Osteoblast (primary cell): ENCODE measurements at places on chromosomes 11 and 22. TPM values are rescaled to one million over a fixed set of nuclear protein-coding genes. Genes with fewer than 3 reads are reported as not detected.

The THAP12 gene
- total RNA-seq: 44.5 and 47.7 TPM in 2 replicates

DNA sequence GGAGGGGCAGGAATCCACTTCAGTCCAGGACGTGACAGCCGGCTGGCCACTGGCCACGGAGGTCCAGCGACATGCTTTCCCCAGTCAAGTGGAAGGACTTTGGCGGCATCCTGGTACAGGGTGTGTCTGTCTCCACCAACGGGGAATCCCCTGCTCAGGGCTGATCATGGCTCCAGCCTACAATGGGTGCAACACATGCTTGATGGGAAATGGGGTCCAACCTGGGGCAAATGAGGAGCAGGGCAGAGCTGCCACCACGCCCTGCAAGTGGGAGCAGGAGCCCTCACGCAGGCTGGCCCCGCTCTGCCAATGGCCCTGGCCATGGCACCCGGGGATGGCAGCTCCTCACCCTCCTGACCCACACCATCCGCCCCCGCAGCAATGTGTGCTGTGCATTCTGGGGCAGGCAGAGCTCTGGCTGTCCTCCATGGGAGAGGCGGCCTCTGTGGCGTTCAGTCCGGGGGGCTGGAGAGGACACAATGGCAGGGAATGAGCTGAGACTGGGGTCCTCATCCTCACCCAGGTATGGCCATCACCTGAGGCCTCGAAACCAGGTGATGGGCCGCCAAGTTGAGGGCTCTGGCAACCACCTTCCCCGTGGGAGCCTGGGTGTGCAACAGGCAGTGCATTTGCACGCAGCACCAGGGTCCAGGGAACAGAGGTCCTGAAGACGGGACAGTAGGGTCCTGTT lies 5.8 kb upstream of the SEPTIN5 start:
- DNase-seq: peak; percentile 57

- no peak for DNase-seq
Measured at GRCh38 chr11:132782102-132782501, 750.2 kb downstream of the OPCML start.

The CECR2 gene
- total RNA-seq: not detected in 2 replicates

DNA sequence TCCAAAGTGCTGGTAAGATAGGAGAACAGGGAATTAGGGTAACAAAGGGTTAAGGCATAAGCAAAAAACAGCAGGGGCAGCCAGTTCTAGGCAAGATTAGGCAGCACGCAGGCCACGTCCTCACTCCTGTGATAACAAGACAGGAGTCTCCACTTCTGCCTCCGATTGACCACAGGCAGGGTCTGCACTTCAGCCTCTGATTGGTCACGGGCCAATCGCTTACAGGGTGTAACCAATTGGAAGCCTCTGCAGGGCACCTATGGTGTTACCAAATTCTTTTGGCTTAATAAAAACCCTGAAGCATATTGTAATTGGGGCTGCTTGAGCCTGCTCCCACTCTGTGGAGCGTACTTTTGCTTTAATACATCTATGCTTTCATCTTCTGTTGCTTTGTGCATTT lies 12.2 kb upstream of the GSTP1 start:
- no peak for DNase-seq

DNA sequence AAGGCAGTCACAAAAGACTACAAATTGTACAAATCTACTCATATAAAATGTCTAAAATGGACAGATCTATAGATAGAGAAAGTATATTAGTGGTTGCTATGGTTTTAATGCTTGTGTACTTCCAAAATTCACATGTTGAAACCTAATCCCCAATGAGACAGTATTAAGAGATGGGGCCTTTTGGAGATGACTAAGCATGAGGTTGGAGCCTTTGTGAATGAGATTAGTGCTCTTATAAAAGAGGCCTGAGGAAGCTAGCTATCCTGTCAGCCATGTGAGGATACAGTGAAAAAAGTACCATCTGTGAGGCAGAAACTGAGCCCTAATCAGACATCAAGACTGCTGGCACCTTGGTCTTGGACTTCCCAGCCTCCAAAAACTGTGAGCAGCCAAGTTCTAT lies 82.6 kb downstream of the CYP2R1 start:
- no peak for DNase-seq

GRCh38 chr22:24952837-24953383 lies 394 bp downstream of the KIAA1671 start:
- DNase-seq: peak; percentile 98

- DNase-seq: peak; percentile 68
Measured at GRCh38 chr22:30882974-30883533, 85.5 kb downstream of the MORC2 start.

GRCh38 chr22:47148956-47149728 lies 386.7 kb downstream of the TBC1D22A start:
- peak; percentile 65 for DNase-seq

DNA sequence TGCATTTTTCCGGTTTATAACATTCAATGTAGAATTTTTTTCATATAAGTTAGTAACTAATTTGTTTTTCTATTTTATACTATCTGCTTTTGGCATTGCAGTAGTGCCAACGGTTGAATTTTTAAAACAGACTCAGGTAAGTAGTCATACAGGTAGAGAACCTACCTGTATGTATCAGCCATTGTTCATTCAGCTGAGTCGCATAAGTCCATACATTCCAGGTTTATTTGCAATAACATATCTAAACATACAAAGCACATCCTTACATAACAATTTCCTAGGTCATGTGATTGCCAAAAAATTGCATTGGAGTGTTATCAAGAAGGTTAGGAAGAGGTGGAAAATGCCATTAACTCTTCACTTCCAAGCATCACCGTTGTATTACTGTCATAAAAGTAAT lies 1059.3 kb upstream of the CNTN5 start:
- DNase-seq: no peak

The C11orf42 gene
- not detected in 2 replicates for total RNA-seq

The FOLR1 gene
- under 0.01 and 0.36 TPM in 2 replicates for total RNA-seq

GRCh38 chr22:22836635-22837034 lies 51.0 kb upstream of the IGLL5 start:
- DNase-seq: no peak

DNA sequence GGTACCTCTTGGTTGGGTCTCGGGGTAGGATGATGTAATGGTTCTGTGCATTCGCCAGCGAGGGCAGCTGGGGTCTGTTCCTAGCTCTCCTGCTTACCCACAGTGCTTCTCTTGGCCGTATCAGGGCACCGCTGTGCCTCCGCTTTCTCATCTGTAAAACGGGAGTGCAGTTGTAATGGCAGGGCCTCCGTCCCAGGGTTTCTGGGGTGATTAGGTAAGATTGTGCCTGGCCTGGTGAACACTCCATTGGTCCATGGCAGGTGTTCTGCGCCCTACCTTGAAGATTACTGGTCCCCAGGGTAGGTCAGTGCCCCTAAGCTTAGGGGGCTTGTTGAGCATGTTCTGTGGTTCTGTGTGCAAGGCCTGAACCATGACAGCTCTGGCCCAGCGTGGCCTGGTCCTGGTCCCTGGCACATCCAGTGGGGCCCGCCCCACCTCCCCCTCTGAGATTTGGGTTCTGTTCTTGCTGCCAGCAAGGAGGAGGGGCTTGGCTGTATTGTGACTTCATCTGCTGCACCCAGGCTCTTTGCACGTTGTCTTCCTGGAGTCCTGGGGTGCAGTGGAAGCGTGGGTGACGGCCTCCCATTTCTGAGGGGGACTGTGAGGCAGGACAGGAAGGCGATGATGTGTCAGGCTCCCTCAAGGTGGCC lies 4.9 kb downstream of the MYRF start:
- no peak for DNase-seq

The MAP6 gene
- 0.72 and 1.5 TPM in 2 replicates for total RNA-seq

GRCh38 chr11:117970400-117971024 lies 15.7 kb upstream of the IL10RA start:
- DNase-seq: no peak

DNA sequence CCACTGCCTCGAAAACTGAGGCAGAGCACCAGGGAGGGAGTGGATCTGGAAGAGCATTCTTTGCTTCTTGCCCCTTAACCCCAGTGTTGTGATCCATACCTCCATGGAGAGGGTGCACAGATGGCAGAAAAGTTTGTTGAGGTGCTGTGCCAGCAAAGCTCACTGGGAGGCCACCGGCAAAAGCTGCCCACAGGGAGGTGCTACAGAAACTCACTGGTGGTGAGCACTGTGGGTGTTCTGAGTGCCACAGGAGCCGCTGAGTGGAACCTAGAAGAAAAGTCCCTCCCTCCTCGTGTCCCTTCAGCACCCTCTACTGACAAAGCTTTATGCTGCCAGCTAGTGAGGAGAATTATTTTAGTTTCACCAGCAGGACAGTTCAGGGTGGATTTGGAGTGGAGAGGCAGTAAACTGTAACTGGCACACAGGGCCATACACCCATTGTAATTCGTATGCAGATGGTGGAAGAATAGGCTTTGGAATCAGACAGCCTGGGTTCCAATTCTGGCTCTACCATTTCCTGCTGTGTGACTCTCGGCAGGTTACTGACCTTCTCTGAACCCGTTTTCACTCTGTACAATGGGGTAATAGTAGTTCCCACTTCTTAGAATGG lies 84.6 kb downstream of the SWAP70 start:
- DNase-seq: peak; percentile 86

The KLHL35 gene
- total RNA-seq: 2.4 and 4.3 TPM in 2 replicates

The SLC15A3 gene
- total RNA-seq: 10.9 and 13.0 TPM in 2 replicates

GRCh38 chr11:107621081-107621480 lies 30.1 kb downstream of the ELMOD1 start:
- DNase-seq: no peak

DNA sequence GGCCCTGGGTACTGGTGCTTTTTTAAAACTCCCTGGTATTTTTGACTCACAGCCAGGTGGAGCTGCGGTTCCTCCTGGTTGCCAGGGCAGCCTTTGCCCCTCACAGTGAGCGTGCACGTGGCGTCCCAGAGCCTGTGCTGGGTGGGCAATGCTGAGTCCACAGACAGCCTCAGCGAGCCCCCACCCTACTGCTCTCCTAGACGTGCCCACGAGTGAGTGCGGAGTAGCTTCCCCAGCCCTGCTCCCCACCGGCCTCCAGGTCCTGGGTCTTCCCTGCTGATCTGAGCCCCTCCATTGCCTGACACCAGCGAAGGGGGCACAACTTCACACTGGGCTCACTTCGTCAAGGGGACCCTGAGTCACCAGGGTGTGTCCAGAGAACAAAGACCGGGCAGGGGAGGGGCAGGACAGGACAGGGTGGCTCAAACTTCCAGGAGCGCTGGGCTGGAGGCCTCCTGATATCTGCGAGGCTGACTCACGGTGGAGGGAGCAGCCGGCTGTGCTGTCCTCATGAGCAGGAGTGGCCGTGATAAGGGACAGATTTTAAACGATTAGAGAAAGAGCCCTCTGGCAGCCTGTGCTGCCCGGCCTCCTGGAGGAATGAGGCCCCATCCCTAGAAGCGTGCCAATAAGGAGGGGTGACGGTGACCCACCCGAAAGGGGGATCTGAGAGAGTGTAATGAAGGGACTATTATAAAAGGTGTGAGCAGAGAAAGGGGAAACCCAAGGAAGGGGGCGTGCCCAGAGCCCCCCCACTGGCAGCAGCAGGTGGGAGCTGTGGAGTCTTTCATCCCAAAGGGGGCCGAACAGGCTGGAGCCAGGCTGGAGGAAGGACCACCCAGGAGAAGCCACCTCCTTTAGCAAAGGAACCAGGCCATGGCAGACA lies 129.3 kb upstream of the FGF3 start:
- peak; percentile 87 for DNase-seq

- peak; percentile 79 for DNase-seq
Measured at GRCh38 chr11:18012122-18012905, 533 bp downstream of the SERGEF start.

The PRRG4 gene
- 0.29 and 0.36 TPM in 2 replicates for total RNA-seq

- peak; percentile 41 for DNase-seq
Measured at GRCh38 chr11:86151174-86152005, 82.5 kb upstream of the PICALM start.

GRCh38 chr22:38051261-38051660 lies 5.9 kb upstream of the PICK1 start:
- DNase-seq: peak; percentile 19

- peak; percentile 97 for DNase-seq
Measured at GRCh38 chr11:129861702-129862522, 33.5 kb downstream of the NFRKB start.

The ESRRA gene
- total RNA-seq: 24.5 and 28.6 TPM in 2 replicates

The GRAMD1B gene
- 15.2 and 16.8 TPM in 2 replicates for total RNA-seq

The SLC2A11 gene
- total RNA-seq: 14.1 and 20.9 TPM in 2 replicates

The OMP gene
- 0.88 TPM in 1 of 2 replicates, not detected in the other for total RNA-seq
